Activated CD4-positive, alpha-beta memory T cell treated with anti-CD3 and anti-CD28 coated beads for 36 hours (primary cell): ENCODE measurements at places on chromosomes 7 and 10. TPM values are rescaled to one million over a fixed set of nuclear protein-coding genes. Genes with fewer than 3 reads are reported as not detected.

- H3K27me3 ChIP-seq: no peaks in the 10 kb centered on the region
- H3K36me3 ChIP-seq: no peaks in the 10 kb centered on the region
- no peak for DNase-seq
These were observed 69.6 kb downstream of the CDH23 start for GRCh38 chr10:71466330-71466729.

- no peak for DNase-seq
- no peaks in the 10 kb centered on the region for H3K36me3 ChIP-seq
- H3K27me3 ChIP-seq: peaks cover 26% of the 10 kb centered on the region
- no peaks in the 10 kb centered on the region for H3K4me1 ChIP-seq
- no peak overlapping the region for H3K27ac ChIP-seq
These were observed 6.0 kb downstream of the PPP1R9A start for GRCh38 chr7:94913391-94913790.

GRCh38 chr7:98733036-98733435 lies 116.0 kb downstream of the NPTX2 start:
- H3K4me3 ChIP-seq: no peak overlapping the region
- H3K4me1 ChIP-seq: no peaks in the 10 kb centered on the region
- peak; percentile 66 for DNase-seq
- peaks cover 10% of the 10 kb centered on the region for H3K27me3 ChIP-seq
- no peaks in the 10 kb centered on the region for H3K36me3 ChIP-seq

DNA sequence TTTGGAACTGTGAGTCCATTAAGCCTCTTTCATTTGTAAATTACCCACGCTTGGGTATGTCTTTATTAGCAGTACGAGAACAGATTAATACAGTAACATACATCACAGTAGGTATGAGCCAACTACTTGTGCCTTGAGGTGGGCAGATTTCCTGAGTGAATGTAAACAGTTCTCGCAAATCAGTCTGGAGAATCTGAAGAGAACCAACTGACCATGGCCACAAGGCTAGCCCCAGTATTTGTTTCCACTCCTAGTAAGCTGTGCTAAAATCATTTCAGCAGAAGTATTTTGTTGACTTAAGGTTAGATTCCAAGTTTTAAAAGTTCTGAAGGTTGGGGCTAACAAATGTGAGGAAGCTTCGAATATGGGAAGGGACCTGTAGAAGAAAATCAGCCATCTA lies 82.9 kb downstream of the NOD1 start:
- H3K4me3 ChIP-seq: no peak overlapping the region
- H3K27ac ChIP-seq: no peak overlapping the region
- no peaks in the 10 kb centered on the region for H3K27me3 ChIP-seq
- H3K36me3 ChIP-seq: no peaks in the 10 kb centered on the region
- H3K4me1 ChIP-seq: no peaks in the 10 kb centered on the region

Gene RHBDD2
- total RNA-seq: 31.9 TPM
